RPMI7951 (cell line): ENCODE measurements at places on chromosomes 3 and 15. TPM values are rescaled to one million over a fixed set of nuclear protein-coding genes. Genes with fewer than 3 reads are reported as not detected.

- DNase-seq, result no peak
Observed at GRCh38 chr15:100125401-100126191, 216.2 kb downstream of the ADAMTS17 start.

DNA sequence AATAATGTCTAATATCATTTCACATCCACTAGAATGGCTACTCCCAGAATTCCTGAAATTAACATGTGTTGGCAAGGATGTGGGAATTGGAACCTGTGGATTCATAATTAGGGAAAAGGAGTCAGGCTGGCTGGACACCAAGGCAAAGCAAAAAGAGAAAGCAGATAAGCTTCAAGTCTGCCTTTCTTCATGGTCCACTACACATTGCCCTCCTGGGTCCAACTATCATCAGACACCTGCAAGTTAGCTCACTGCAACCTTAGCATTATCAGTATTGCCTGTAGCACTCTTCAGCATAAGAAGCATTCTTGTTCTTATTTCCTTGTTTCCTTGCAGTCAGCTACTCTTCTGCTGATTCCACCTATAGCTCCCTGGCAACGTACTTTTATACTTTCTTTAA is 124.3 kb downstream of the ZNF280D start:
- DNase-seq, result no peak

GRCh38 chr3:126551839-126552687 is 6.7 kb downstream of the C3orf22 start:
- no peak for DNase-seq

DNA sequence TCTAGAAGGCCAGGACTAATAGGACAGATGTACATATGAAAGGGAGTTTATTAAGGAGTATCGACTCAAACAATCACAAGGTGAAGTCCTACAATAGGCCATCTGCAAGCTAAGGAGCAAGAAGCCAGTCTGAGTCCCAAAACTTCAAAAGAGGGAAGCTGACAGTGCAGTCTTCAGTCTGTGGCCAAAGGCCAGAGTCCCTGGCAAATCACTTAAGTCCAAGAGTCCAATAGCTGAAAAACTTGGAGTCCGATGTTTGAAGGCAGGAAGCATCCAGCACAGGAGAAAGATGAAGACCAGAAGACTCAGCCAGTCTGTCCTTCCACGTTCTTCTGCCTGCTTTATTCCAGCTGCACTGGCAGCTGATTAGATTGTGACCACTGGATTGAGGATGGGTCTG is 11.1 kb upstream of the CELF6 start:
- no peak for DNase-seq

Gene CPN2
- total RNA-seq, result 0.10 TPM in 1 of 2 replicates, not detected in the other
